ENCODE measurements at places on chromosomes 16 and 17.

DNA sequence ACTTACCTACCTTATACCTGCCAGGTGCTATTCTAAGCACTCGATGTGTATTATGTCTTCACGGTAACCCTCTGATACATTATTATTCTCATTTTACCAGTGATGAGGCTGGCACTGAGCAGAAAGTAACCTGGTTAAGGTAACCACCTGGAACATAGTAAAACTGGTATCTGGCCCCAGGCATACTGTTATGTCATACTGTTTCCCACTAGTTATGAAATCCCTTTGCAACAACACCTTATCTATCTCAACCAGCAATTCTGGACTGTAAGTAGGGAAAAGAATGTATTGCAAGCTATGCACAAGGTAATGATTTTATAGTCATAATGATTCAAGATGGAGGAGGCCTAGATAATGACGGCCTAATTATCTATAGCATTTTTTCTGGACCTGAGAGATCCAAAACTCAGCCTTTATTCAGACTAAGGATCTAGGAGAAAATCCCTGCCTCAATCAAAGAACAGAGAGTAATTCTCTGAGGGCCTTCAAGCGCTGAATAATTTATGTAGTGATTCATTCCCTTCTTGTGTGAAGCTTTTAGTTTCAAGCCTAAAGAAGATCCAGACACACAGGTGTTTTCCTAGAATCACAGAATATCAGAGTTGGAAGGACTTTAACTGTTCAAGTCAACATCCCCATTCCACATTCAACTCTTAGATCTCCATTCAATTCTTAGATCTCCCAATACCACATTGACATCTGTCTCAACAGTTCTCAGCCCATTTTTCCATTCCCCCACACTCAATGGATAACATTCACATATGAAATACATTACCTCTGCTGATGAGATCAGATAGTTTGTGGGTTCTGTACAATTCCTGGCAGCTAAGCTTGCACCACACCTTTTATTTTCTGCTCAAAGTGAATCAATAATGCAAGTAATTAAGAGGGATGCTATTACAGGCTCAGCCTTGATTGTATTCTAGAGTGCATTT lies 14.9 kb upstream of the MMD start:
- DNase-seq, result no peak

DNA sequence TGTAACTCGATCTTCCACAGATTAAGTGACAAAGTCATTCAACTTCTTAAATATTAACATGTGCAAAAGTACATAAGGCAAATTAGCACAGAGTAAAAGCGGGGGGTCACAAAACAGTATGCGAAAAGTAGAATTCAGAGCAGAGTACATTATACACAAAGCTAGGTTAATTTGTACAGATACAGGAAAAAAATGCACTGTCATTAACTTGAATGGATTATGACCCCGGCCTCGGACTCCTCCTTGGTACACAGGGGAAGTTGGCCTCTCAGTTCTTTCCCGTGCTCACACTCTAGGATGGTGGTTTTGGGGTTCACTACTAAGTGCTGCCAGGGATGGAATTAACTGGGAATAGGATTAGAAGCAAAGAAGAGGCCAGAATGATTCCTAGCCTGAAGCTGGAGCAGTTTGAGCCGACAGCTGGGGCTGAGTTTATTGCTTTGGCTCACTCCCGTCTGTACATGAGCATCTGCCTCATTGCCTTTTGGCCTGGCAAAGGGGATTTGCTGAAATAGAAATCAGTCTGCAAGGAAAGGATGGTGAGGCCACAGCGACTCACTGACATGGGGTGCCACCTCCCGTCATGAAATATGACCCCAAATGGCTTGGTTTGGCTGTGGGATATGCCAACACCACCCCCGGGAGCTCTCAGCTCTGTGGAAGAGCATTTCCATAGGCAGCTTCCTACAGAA lies 23.6 kb downstream of the NTN1 start:
- DNase-seq, result no peak

DNA sequence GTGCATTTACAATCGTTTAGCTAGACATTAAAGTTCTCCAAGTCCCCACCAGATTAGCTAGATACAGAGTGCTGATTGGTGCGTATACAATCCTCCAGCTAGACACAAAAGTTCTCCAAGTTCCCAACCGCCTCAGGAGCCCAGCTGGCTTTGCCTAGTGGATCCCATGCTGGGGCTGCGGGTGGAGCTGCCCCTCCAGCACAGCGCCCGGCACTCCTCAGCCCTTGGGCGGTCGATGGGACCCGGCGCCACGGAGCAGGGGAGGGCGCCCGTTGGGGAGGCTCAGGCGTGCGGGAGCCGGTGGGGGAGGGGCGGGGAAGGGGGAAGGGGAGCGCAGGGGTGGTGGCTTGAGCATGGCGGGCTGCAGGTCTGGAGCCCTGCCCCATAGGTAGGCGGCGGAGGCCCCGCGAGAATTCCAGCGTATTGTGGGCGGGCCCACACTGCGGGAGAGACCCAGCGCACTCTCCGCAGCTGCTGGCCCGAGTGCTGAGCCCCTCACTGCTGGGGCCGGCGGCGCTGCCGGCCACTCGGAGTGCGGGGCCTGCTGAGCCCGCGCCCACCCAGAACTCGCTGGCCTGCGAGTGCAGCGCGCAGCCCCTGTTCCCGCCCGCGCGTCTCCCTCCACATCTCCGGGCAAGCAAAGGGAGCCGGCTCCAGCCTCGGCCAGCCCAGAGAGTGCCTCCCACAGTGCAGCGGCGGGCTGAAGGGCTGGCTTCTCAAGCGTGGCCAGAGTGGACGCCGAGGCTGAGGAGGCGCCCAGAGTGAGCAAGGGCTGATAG lies 907.5 kb downstream of the CDH8 start:
- DNase-seq, result no peak

- no peak for DNase-seq
These were observed 27.0 kb downstream of the MYO1D start for GRCh38 chr17:32849879-32850278.

- no peak for DNase-seq
These were observed 7.6 kb downstream of the HDAC5 start for GRCh38 chr17:44115585-44116415.

Measured in activated T-cell treated with anti-CD3 and anti-CD28 coated beads, Interleukin-2, amount 50 U/mL, for 1 hour (primary cell).